ENCODE measurements at places on chromosomes 13 and 19. TPM values are rescaled to one million over a fixed set of nuclear protein-coding genes. Genes with fewer than 3 reads are reported as not detected.

- no peaks in the 10 kb centered on the region for H3K27me3 ChIP-seq
- H3K36me3 ChIP-seq, result no peaks in the 10 kb centered on the region
- no peak overlapping the region for H3K27ac ChIP-seq
- no peak for DNase-seq
These were observed 87.8 kb downstream of the SIPA1L3 start for GRCh38 chr19:37994823-37995130.

Gene EDNRB
- not detected for total RNA-seq

GRCh38 chr13:31625115-31625514 is 114.2 kb upstream of the RXFP2 start:
- H3K27ac ChIP-seq, result no peak overlapping the region
- DNase-seq, result peak; percentile 27
- no peaks in the 10 kb centered on the region for H3K27me3 ChIP-seq
- H3K4me3 ChIP-seq, result no peak overlapping the region
- H3K4me1 ChIP-seq, result no peaks in the 10 kb centered on the region

Gene ZNF208
- total RNA-seq, result not detected

DNA sequence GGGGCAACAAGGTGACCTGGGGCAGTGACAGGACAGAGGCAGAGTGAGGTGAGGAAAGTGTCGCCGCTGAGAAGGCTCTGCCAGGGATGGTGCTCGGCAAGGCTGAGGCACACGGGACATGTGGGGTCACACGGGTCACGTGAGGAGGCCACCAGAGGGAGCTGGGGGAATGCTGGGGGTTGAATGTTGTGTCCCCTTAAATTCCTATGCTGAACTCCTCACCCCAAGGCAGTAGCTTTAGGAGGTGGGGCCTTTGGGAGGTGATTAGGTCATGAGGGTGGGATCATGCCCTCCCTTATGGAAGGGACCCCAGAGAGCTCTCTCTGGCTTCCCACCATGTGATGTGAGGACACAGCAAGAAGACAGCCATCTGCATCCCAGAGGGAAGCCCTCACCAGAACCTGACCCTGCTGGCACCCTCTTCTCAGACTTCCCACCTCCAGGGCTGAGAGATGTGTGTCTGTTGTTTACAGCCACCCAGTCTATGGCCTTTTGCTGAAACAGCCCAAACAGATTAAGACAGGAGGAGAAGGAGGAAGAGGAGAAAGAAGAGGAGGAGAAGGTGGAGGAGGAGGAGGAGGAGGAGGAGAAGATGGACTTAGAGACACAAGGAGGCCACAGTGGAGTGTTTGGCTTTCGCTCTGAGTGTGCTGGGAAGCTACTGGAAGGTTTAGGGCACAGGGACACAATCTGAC is 35.4 kb downstream of the RFX2 start:
- no peaks in the 10 kb centered on the region for H3K27me3 ChIP-seq
- no peak for DNase-seq
- H3K36me3 ChIP-seq, result no peaks in the 10 kb centered on the region
- H3K27ac ChIP-seq, result no peak overlapping the region
- no peak overlapping the region for H3K4me3 ChIP-seq

DNA sequence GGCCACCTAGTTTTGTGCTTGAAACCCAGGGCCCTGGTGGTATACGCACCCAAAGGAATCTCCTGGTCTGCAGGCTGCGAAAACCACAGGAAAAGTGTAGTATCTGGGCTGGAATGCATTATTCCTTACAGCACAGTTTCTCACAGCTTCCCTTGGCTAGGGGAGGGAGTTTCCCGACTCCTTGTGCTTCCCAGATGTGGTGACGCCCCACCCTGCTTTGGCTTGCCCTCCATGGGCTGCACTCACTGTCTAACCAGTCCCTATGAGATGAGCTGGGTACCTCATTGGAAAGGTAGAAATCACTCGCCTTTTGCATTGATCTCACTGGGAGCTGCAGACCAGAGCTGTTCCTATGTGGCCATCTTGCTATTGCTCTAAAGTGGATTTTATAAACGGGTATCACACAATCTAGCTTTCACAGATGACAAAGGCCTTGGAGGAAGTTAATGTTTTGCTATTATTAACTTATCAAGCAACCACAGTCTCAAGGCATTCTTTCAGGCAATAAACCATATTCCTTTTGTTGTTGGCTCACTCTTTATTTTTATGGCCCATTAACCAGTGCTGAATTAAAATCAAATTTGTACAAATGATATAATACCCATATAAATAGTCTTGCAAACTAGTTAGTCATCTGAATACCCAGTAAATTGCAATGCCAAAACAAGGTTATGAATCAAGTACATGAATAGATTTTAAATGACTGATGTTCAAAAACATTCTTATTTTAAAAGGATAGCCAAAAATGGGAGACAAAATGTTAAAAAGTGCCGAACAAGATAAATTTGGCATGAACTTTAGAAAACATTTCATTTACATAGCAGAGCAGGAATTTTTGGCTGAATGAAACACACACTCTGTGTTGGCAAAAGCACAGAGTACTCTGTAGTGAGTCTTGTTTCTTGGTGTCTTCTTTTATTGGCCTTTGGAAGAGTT is 475.4 kb upstream of the ARGLU1 start:
- no peak overlapping the region for H3K4me3 ChIP-seq
- no peak for DNase-seq
- peaks cover 5% of the 10 kb centered on the region for H3K27me3 ChIP-seq
- no peak overlapping the region for H3K27ac ChIP-seq

GRCh38 chr13:26855071-26855470 is 94.5 kb upstream of the GPR12 start:
- no peak overlapping the region for H3K27ac ChIP-seq
- no peaks in the 10 kb centered on the region for H3K4me1 ChIP-seq
- H3K27me3 ChIP-seq, result peaks cover 80% of the 10 kb centered on the region

Data from PC-3 (cell line).